ENCODE measurements at places on chromosomes 5 and 9.

GRCh38 chr5:142590451-142591231 is 95.2 kb downstream of the FGF1 start:
- DNase-seq: no peak

GRCh38 chr9:78607853-78608252 is 310.9 kb downstream of the PSAT1 start:
- DNase-seq: no peak

DNA sequence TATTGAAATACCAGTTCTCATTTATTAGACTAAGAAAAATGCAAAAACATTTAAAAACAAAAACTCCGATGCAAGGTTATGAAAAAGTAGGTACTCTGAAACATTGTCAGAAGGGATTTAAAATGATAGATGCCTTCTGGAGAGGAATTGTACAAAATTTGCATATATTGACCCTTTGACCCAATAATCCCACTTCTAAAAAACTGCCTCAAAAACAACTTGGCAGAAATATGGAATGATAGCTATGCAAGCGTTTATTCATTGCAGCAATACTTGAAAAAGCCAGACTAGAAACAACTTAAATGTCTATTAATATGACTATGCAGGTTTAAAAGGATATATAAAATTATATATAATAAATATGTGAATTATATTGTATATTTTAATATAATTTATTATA is 118.4 kb downstream of the PLK2 start:
- no peak for DNase-seq

DNA sequence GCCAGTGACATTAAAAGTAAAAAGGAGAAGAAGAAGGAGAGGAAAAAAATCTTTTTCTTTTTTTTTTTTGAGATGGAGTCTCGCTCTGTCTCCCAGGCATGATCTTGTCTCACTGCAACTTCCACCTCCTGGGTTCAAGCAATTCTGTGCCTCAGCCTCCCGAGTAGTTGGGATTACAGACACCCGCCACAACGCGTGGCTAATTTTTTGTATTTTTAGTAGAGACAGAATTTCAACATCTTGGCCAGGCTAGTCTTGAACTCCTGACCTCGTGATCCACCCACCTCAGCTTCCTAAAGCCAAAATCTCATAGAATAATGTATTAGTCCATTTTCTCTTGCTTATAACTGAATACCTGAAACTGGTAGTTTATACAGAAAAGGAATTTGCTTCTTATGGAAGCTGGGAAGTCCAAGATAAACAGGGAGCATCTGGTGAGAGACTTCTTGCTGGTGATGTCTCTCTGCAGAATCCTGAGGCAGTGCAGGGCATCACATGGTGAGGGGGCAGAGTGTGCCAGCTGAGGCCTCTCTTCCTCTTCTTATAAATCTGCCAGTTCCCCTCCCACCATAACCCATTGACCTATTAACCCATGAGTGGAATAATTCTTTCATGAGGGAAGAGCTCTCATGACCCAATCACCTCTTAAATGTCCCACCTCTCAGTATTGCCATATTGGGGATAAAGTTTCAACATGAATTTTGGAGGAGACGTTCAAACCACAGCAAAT is 466.3 kb downstream of the GADD45G start:
- DNase-seq: no peak

All from AG20443 (cell line).